ENCODE measurements at places on chromosomes 11 and 22.

- DNase-seq: no peak
Observed at GRCh38 chr11:112771851-112772250, 189.4 kb upstream of the NCAM1 start.

GRCh38 chr11:128469220-128469619, 118.1 kb downstream of the ETS1 start:
- peak; percentile 69 for DNase-seq

DNA sequence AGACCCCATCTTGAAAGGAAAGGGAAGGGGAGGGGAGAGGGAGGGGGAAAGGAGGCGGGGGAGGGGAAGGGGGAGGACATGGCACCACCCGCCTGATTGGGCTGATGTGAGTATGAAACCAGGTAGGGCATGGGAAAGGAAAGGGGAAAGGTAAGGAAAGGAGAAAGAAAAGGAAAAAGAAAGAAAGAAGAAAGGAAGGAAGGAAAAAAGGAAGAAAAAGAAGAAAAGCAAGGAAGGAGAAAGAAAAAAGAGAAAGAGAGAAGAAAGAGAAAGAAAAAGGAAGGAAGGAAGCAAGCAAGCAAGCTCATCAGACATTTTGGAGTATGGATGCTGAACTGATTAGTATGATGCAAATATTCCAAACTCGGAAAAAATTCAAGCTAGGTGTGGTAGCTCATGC, 36.0 kb upstream of the TFIP11 start:
- DNase-seq: no peak

- no peak for DNase-seq
Observed at GRCh38 chr11:64042301-64042700, 6.6 kb downstream of the FLRT1 start.

GRCh38 chr11:121385688-121386087, 66.4 kb upstream of the SORL1 start:
- DNase-seq: no peak

DNA sequence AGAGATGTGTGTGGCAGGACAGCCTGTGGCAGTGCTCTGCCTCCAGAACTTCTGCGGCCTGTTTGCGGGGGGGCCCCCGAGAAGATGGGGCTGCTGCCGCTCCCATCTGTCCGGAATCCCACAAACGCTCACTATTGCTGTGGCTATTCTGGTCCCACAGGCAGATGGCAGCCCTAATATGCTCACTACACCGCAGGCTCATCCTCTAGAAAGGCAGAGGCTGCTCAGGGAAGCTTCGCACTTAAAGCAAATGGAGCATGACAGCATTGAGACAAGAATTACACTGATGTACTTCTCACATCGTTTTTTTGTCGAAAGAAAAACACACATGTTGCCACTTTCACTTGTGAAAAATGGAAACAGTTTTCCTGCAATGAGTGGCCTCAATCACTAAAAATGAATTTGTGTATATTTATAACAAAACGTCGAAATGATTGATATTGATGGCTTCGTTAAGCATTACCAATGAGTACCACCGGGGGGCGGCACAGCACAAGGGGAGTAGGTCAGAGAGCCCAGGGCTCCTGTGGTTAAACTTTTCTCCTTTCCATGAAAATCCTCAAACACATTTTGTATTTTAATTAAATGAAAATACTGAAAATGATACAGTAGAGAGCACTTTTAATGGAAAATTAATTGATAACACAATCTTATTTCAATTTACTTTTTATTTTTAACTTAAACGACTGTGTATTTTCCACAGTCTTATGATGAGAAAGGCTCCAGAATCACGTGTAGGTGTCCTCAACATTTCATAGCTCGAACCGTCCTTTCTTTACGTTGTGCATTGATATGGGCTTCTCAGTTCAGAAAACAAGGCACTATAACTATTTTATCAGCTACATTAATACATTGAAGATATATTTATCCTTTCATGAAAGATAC, 69.1 kb downstream of the CTTN start:
- DNase-seq: peak; percentile 61

- no peak for DNase-seq
Observed at GRCh38 chr22:41140365-41140957, 48.1 kb downstream of the EP300 start.

- DNase-seq: no peak
Observed at GRCh38 chr11:60844870-60845221, 2.9 kb downstream of the CCDC86 start.

Measured in activated CD4-positive, alpha-beta T cell treated with anti-CD3 and anti-CD28 coated beads, Interleukin-2, Interleukin-6, amounts not matched to agents 100 ng/mL and 50 ng/mL, durations not matched to agents 16 hours and 8 hours (primary cell).